ENCODE measurements at places on chromosomes 3 and 15.

GRCh38 chr3:138479438-138479863 lies 45.0 kb downstream of the ESYT3 start:
- DNase-seq, result no peak

DNA sequence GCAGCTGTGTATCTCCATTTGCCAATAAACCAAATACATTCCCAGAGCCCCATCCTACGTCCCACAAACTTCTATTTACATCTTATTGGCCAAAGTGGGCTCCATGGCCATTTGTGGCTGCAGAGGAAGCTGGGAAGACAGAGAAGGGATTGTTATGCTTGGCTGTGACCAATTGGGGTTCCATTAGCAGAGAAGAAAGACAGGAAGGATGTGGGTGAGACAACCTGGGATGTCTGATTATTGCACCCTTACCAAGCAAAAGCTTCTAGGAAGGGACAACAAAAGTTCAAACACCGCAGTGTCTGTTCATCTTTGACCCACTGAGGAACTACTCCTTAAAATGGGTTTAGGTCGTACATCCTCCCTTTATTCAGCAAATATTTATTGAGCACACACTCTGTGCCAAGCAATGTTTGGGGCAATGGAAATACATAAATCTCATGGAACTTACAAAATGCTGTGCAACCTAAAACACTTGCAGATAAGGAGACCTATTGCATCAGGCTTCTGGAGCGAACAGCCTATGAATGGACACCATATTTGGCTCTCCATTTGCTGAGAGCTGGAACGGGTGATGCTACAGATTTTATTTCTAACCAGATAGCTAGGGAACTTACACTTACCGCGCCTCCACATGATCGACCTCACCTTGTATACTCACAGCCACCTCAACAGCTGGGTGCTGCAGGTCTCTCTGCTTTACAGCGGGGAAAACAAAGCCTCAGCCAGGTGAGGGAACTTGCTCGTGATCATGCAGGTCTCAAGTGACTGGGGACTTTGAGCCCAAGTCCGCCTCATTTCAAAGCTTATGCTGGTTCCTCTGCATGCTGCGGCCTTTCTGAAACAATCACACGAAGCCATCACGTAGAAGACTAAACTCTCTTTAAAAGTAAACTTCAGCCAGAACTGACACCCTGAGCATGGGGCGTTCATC lies 21.4 kb upstream of the NR2E3 start:
- no peak for DNase-seq

- no peak for DNase-seq
Observed at GRCh38 chr3:11542551-11542950, 101.2 kb downstream of the VGLL4 start.

DNA sequence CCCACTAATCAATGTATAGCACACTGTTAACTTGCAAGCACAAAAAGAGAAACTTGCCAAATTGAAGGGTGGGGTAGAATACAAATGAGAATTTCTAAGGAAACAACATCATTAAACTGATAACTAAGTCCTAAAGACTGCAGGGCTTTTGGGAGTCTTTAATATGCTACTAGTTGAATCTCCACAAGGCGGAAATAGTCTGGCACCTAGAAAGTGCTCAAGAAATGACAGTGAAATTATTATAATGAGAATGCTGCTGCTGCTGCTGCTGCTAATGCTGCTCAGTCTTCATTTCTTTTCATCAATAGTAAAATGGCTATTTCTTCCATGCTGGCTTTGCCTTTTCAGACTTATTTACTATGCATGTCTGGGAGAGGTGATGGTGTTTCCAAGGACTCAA lies 91.8 kb downstream of the BTD start:
- no peak for DNase-seq

- DNase-seq, result no peak
Observed at GRCh38 chr3:59374091-59374817, 324.4 kb upstream of the CFAP20DC start.

DNA sequence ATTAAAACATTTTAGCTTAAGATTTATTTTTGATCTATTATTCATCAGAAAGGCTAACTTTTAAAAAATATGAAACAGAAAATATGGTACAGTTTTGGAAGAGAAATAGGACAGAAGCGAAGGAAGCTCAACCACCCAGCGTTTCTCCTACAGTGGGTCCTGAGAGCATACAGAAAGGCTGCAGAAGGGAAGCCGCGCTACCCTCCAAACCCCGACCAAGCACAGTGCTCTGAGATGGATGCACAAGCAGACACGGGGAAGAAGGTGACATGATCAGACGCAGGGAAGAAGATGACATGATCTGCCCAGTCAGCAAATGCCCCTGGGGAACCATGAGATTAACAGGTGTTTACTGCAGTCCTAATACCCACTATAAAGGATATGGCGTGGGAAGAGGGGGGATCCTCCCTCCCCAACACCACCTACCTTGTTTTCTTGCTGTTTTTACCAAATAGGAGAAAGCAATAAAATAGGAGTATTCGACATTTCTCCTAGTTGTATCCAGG lies 14.4 kb downstream of the DCUN1D1 start:
- no peak for DNase-seq

GRCh38 chr3:153162513-153163392 lies 727 bp downstream of the RAP2B start:
- DNase-seq, result no peak

- no peak for DNase-seq
Observed at GRCh38 chr3:103699228-103699627, 1264.4 kb downstream of the ZPLD1 start.

DNA sequence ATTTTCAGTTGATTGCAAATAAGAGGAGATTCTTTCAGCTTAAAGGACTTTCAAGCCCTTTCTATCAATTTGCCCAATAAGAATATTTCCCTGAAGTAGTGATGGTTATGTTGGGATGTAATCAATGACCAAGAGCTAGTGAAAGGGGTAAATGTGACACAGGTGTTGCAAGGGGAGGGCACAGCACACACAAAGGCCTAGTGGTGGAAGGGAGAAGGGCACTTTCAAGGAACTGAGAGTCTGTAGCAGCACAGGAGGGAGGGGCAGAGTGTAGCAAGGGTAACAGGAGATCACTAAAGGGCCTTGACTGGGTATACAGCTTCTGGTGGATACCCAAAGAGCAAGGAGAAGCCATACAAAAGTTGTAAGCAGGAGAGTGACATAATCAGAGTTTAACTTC lies 217.8 kb upstream of the ARHGEF26 start:
- DNase-seq, result no peak

GRCh38 chr15:82543160-82543559 lies 2.9 kb upstream of the RPS17 start:
- DNase-seq, result no peak

- no peak for DNase-seq
Observed at GRCh38 chr3:22928216-22929110, 274.7 kb upstream of the UBE2E2 start.

DNA sequence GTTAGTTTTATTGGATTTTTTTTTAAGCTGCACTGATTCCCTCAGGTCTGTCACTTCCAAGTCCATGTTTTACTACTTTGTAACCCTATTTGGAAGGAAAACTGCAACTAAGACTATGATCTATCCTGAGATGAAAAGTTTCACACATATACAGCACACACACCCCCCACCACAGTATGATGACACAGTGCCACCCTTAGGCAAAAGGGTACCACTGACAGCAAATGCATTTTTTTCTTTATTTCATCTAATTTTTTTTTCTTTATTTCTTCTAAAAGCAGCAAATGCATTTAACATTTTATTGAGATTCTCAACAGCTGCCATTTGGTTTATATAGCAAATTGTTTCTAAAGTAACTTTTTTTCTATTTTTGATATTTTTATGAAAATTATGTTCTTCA lies 21.2 kb downstream of the NGRN start:
- DNase-seq, result peak; percentile 35

GRCh38 chr15:89129123-89129815 lies 41.0 kb downstream of the ABHD2 start:
- no peak for DNase-seq

GRCh38 chr3:54865316-54865715 lies 62.5 kb downstream of the LRTM1 start:
- DNase-seq, result no peak

GRCh38 chr3:189806171-189806951 lies 175.2 kb downstream of the TP63 start:
- no peak for DNase-seq

GRCh38 chr15:52682781-52683180 lies 3.6 kb upstream of the ATOSA start:
- peak; percentile 85 for DNase-seq

Data from PC-9 (cell line).